ENCODE measurements at places on chromosomes 1 and 21. TPM values are rescaled to one million over a fixed set of nuclear protein-coding genes. Genes with fewer than 3 reads are reported as not detected.

GRCh38 chr1:111769517-111770146 is 13.9 kb downstream of the DDX20 start:
- peak; percentile 43 for DNase-seq

GRCh38 chr1:236407059-236407458 is 13.0 kb downstream of the EDARADD start:
- DNase-seq: no peak

GRCh38 chr1:150577557-150578271 is 1.7 kb downstream of the MCL1 start:
- DNase-seq: no peak

GRCh38 chr1:11335417-11336056 is 62.5 kb downstream of the UBIAD1 start:
- DNase-seq: no peak

DNA sequence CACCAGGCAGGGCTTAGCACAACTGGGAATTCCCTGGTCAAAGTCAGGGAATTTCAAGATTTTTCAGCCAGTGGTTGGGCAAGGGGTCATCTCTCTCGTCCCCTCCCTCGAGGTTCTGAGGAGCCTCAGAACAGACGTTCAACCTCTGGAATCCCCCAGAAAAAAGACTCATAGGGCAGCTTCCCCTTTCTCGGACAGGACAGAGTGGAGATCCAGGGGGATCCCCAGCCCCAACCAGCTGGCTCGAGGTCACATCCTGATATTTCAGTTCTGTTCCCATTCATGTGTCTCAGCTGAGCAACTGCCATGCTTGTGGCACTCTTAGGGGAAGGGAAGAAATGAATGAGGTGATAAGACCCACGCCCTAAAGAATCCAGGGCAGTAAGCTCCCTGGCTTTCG is 4.9 kb upstream of the LAD1 start:
- DNase-seq: no peak

GRCh38 chr1:169892927-169893644 is 610 bp downstream of the SCYL3 start:
- no peak for DNase-seq

DNA sequence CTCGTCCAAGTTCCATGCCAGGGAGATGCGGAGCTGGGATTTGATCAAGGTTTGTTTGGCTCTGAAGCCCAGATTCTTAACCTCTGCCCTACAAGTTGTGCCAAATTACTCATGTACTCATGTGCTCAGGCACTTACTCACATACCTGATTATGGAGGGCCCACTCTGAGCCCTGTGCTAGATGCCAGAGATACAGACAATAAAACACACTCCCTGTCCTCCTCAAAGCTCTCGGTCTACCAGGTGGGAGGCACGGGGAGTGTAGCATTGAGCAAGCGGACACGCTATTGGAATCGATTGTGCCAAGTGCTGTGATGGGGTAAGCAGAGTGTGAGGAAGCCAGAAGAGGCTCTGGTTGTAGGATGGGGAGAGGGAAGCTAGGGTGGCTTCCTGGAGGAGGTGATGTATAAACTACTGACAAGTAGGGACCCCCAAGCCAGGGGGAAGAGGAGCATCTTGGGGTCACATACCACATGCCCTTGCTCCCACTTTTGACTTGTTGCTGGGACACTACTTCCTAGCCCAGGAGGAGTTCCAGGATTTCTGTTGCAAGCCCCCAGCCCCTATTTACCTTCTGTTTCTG is 49.8 kb upstream of the IFNLR1 start:
- DNase-seq: peak; percentile 75

GRCh38 chr1:39262802-39263201 is 58.3 kb downstream of the MACF1 start:
- DNase-seq: no peak

- DNase-seq: peak; percentile 81
Measured at GRCh38 chr1:25890239-25891034, 14.9 kb upstream of the PAQR7 start.

Gene SPATA21
- not detected for total RNA-seq

Gene MROH9
- total RNA-seq: not detected

Gene CCDC185
- not detected for total RNA-seq

Gene LEFTY2
- total RNA-seq: 12.9 TPM

Gene CBR3
- total RNA-seq: 2.3 TPM

Data from astrocyte (in vitro differentiated cells and primary cell).